Ascending aorta (tissue), 2 donors: ENCODE measurements at places on chromosomes 3 and 15. TPM values are rescaled to one million over a fixed set of nuclear protein-coding genes. Genes with fewer than 3 reads are reported as not detected.
A peak's percentile ranks its signal among the peaks of the same experiment; 100 is the strongest.

FANCD2OS gene
- total RNA-seq = not detected

MAP1A gene
- total RNA-seq = 19.9 TPM

ITIH1 gene
- total RNA-seq = 2.0 TPM

DNA sequence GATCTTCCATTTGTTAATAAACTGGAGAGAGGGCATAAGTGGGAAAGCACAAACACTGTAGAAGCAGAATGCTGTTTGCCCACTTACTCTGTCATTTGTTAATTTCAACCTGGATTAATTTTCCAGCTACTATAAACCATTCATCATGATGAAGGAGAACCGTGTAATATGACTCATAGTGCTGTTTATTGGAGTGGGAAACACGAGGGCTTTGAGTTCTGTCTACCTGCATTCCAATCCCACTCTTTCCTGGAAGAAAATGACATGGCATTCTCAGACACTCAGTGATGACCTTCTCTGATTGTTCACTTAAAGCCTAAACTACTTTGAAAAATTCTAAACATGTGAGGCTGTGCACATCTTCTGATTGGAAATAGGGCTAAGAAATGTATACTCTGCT is 826.7 kb downstream of the AGBL1 start:
- DNase-seq = no peak

DNA sequence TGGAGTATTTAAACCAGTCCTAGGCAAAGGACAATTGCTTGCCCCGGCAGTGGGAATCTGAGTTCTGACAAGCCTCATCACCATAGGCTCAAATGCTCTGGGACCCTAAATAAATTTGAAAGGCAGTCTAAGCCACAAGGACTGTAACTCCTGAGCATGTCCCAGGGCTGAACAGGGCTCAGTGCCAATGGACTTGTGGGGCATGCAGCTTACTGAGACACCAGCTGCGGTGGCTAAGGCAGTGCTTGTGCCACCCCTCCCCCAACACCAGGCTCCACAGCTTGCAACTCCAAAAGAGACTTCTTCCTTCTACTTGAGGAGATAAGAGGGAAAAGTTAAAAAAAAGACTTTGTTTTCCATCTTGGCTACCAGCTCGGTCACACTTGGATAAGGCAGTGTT is 289.7 kb upstream of the DCBLD2 start:
- no peak for DNase-seq

GRCh38 chr3:163878396-163878795 is 1199.9 kb downstream of the SI start:
- no peak for DNase-seq

DNA sequence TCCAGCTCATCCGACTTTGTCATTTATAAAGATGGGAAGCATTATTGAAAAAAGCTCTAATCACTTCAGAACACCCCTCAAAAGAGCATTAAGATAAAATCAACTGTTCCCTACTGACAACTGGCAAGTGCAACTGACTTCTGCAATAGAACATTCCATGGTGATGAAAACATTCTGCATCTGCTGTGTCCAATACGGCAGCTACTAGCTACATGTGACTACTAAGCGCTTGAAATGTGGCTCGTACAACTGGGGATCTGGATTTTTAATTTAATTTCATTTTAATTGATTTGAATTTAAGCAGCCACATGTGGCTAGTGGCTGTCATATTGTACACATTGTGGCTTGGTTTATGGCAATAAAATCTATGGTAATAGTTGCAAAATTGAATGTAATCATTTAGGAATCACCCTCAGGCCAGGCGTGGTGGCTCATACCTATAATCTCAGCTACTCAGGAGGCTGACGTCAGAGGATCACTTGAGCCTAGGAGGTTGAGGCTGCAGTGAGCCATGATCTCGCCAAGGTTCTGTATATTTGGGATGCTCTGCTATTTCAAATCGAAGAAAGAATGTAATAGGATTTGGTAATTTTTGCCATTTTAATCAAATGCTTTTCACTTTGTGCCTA is 390.3 kb downstream of the GABRB3 start:
- DNase-seq = no peak

DNA sequence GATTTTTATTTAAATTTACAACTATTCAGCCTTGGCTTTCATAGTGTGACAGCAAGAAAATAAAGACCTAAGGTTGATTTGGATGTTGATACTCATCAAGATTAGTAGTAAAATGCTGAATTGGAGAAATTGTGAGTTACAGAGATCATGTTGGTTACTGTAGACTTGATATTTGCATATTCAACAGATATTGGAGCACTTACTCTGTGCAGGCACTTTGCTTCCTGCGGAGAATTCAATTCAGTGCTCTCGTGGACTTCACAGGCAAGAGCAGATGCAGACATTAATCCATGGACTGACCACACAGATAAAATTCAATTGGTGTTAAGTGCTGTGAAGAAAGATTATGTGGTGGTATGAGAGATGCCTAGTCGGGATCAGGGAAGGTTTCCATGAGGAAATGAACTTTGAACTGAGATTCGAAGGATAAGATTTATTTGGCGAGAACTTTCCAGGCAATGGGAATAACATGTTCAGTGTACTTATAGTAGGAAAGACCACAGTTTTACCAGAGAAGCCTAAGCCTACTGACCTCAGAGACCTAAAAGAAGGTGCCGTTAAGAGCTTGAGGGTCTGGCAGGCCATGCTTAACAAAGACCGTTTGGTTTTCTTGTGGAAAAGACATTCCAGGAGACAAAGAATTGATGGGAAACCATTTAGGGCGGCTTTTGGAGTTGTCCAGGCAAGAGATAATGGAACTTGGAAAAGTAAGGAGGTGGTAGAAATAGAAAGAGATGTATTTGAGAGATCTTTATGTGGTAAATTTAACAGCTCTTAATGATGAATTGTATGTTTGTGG is 4.3 kb downstream of the SELENOT start:
- DNase-seq = no peak

- peak; percentile 30 for DNase-seq
Observed at GRCh38 chr15:66934868-66935520, 130.4 kb upstream of the SMAD3 start.

GRCh38 chr3:38141173-38141951 is 2.9 kb downstream of the MYD88 start:
- peak; percentile 37 for DNase-seq

- no peak for DNase-seq
Observed at GRCh38 chr3:167394003-167394402, 13.9 kb upstream of the ZBBX start.

DNA sequence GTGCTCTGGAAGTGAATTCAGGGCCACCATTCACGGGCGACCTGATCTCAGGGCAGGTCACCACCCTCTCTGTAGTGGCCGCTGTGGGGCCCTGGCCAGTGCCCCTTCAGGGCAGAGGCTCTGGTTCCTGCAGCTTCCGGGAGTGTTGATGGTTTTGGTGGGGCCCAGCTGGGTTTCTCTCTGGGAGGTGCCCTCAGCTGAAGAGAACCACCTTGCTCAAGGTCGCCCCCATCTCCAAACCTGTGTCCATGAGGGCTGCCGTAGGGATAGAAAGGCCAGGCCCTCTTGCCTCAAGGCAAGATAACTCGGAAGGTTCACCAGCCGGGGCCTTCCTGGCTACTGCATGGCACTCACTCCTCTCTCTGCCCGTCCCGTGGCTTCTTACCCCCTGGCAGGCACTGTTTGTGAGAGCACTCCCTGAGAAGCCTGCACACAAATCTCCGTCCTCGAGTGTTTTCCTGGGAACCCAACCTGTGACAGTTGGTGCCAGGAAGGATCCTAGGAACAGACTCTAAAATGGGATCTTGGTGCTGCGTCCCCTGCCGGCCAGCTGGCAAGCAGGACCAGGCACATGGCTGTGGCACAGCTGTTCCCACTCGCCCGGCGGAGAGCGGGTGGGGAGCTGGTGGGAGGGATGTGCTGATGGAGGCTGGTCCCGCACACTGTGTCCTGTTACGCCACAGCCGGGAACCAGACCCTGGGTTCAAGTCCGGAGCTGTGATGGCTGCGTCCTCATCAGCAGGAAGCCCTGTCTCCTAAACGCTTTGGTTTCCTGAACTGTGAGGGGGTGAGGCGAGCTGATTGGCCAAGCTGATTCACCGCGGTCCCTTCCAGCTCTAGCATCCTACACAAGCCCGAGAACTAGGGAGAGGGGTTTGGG is 23.2 kb upstream of the PIGZ start:
- no peak for DNase-seq

DNA sequence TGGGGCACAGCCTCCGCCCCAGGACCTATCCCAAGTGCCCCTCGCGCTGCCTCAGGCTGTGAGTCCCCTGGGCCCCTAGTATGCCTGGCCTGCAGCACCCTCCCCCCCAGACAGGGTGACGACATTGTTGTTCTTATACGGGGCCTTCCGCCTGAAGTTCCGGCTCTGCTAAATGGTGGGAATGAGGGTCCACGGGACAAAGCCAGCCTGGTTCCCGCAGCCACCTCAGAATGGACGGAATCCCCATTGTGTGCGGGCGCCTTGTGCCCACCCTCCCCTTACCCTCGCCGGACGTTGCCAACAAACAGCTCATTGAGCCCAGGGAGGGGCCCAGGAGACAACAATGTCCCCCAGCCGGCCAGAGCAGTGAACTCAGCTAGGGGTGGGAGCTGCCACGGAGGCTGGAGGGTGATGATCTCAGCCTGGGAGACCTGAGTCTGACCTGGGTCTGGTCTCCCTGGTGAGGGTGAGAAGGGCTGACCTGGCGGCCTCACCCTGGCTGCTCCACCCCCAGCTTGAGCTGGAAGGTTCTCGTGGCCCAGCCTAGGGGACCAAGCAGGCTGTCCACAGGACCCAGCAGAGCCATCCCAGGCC is 10.2 kb upstream of the DLL4 start:
- no peak for DNase-seq

GRCh38 chr3:87550892-87551291 is 274.5 kb upstream of the POU1F1 start:
- DNase-seq = no peak
